ENCODE measurements at places on chromosomes 7 and 10.

GRCh38 chr10:13945390-13946208 lies 358.8 kb downstream of the PRPF18 start:
- no peak for DNase-seq

- no peak for DNase-seq
Measured at GRCh38 chr7:105257338-105257737, 131.4 kb downstream of the SRPK2 start.

GRCh38 chr10:102593804-102594079 lies 50.5 kb upstream of the TRIM8 start:
- DNase-seq: no peak

- DNase-seq: no peak
Measured at GRCh38 chr10:102491136-102491535, 11.4 kb downstream of the ACTR1A start.

GRCh38 chr7:26543340-26543739 lies 251.7 kb downstream of the SNX10 start:
- no peak for DNase-seq

DNA sequence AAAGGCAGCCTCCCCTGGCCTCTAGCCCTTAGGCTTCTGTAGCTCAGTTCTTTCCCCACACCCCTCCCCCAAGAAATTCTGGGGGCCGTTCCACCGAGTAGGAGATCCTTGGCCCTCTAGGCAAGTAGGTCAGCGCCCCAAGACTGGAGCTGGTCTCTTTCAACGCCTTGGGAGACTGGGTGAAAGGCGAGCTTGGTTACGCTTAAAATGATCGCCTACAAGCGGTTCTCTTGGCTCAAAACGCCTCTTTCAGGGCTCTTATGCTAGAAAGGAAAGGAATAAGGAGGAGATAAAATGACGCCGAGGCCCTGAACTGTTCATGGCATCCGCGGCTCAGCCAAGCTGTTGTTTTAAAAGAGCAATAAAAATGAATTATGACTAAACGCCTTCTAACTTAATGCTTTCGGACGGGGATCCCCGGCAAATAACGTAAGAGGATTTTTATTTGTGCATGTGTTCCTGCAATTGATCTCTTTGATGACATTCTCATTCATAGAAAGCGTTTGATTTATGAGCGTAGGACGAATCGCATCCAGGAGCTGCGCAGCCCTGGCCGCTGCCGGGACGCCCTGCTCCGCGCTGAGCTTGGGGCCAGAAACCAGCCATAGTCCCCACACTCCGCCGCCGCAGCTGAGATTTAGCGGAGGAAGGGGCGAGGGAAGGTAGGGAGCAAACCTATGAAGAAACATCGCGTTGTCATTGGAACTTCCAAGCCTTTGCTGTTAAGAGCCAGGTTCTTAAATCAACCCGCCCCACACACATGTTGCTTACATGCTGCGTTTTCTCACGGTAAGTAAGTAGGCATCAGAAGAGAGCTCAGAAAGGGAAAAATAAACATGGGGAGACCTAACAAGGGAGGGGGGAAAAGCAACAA lies 3.0 kb upstream of the HOXA1 start:
- peak; percentile 60 for DNase-seq

DNA sequence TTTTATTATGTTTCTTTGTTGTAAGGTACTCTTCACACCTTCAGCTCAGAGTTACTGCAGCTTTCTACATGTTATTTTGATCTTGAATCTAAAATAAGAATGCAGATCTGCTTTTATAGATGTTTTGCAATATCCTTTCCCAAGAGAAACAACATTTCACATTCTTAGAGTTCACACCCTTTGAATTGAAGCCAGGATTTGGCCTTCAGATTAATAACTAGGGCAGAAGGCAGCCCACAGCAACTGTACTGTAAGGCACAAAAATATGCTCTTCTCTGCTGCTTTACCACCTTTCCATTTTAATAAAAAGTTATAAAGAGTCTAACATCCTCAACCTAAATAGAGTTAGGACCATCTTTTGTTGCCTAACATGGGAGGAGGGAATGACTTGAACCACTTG lies 224.7 kb downstream of the LHFPL3 start:
- no peak for DNase-seq

- DNase-seq: no peak
Measured at GRCh38 chr10:89552213-89552612, 16.8 kb upstream of the SLC16A12 start.

GRCh38 chr10:70730955-70731354 lies 54.2 kb downstream of the TBATA start:
- DNase-seq: no peak

DNA sequence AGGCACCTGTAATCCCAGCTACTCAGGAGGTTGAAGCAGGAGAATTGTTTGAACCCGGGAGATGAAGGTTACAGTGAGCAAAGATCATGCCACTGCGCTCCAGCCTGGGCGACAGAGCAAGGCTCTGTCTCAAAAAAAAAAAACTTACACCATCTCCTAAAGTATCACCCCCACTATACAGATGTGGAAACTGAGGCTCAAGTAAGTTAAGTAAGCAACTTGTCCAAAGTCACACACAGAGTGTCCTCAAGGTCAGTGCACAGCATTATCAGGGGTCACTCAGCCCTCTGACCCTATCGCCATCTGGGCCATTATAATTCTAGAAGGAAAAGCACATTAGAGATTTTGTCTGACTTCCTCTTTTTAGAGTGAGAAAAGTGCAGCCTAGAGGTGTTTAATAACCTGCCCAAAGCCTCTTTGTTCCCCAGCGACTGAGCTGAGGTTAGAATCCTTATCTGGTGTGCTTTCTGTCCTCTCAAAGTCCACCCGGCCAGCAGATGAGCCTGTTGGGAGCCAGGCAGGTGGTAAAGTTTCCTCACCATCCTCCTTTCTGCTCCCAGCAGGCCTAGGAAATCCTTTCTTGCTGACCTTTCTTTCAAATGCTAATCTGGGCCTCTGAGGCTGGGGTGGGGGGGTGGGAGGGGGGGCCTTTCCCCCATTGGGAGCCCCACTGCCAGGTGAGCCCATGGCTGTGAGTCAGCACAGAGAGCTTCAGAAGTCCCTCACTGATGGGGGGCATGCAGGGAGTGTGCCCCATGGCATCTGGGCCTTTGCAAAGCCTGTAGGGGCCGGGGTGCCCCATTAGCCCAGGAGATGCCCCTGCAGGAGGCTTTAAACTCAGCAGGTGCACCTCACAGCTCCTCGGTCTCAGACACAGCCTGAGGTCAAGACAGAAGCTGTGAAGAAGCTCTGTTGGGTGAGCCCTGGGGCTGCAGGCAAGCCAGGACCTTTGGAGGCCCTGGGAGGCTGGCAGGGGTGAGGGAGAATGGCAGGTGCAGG lies 12.0 kb upstream of the KCNMA1 start:
- DNase-seq: no peak

GRCh38 chr10:90484518-90484917 lies 373.3 kb downstream of the HTR7 start:
- no peak for DNase-seq

DNA sequence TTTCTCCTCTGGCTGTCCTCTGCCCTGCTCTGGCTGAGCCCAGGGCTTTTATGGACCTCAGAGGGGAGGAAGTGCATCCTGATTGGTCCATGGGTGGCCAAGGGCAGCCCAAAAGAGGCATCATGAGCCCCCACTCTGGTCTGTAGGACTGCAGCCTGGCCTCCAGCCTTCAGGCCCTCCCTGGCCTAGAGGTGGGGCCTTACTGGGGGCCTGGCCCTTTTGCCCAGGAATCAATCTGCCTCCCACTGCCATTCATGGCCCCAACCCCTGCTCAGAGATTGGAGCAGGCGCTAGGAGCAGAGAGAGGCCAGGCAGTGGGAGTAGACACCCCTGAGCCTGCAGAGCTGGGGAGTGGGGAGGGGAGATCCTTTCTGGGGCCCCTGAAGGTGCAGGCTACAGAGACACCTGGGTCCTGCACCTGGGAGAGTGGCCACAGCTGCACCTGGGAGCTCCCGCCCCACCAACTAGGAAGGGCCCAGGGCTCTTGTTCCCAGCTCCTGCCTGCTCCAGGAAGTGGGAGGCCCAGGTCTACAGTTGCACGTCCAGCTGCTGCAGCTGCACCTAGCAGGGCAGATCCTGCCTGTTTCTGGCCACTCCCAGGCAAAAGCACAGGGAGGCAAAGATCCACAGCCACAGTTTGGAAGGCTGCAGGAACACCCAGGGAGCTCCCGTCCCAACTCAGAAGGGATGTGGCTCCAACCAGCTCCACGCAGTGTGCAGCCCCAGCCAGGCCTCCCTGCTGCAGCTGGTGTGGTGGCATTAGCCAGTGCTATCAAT lies 6.4 kb upstream of the DYNC2I1 start:
- peak; percentile 56 for DNase-seq

- no peak for DNase-seq
Measured at GRCh38 chr7:104795616-104796398, 218.2 kb upstream of the KMT2E start.

DNA sequence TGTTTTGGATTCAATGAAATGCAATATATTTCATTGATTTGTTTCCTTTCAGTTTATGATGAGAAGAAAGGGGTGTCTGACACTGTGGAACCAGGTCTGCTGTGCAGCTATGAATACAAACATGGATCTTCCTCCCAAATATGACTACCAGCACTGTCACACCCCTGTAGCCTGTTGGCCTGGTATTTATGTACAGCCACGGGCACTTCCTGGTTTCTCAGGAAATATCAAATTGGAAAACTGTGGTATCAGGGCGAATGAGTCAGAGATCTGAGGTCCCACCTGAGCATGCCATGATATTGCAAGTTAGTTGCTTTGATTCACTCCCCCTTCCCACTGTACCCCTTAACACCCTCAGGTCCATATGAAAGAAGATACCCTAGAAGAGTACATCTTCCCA lies 87.8 kb downstream of the DNMBP start:
- DNase-seq: no peak

DNA sequence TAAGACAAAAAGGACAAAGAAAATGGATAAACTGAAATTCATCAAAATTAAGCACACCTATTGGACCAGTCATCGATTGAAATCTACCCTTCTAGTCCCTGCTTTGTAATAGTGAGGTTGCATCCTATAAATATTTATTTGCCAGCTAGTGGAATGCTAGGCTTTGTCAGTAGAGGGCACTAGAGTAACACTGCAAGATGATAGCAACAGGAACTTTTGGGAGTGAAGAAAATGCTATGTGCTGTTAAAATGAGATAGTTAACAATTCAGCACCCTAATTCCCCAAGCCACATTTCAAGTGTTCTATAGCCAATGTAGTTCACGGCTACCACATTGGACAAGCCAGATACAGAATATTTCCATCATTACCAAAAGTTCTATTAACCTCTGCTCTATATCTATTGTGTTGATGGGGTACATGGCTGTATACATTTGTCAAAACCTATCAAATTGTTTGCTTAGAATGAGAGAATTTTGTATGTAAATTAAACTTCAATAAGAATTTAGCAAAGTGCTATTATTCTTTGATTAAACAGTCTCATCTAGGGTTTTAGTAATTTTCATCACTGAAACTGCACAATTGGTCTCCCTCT lies 69.8 kb downstream of the LSMEM1 start:
- no peak for DNase-seq

- DNase-seq: no peak
Measured at GRCh38 chr7:15495170-15495569, 66.6 kb downstream of the AGMO start.

GRCh38 chr10:17241611-17242333 lies 13.7 kb downstream of the VIM start:
- no peak for DNase-seq

DNA sequence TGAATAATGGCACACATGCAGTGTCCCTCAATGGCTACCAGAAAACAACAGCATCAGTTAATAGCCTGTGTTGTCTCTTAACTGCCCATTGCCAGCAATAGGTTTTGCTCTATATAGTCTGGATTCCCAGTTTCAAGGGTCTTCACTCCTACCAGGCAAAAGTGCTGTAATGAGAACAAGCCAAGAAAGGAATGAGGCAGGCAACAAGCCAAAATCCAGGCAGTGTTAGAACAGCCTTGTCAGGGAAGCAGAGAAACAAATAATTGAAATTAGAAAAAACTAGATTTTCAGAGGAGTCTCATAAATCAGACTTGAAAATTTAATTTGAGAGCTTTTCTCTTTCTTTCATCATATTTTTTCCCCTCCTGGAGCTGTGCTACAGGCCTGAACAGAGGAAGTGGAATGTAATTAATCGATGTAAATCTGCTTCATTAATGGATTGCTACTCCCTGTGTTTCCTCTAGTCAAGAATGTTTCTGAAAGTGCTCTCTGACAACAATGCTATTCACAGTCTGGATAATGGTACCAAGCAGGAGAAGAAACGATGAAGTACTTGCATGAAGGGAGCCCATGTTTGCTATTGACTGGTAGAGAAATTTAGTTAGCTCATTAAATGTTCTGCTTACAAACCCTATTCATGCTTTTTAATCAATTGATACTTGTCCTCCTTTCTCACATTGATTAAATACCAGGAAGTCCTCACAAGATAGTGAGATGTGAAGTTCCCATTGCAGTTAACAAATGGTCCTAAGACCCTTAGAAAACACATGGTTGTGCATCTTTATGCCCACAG lies 202.0 kb upstream of the LRRTM3 start:
- DNase-seq: no peak

DNA sequence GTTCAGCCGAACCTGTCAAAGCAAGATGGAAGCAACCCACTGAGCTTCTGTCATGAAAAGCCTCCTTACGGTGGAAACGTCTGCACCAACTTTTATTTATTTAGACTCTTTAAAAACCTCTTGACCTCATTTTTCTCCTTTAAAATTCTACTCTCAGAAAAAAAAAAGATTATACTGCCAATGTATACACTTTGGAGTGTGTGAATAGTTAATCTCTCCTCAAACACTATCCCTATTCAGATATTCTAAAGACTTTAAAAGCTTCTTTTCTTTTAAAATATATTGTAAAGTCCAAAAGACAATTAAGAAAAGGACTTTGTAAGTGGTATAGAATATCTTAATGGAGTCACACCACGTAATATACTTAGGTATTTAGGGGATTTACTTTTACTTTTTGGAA lies 335.2 kb upstream of the SEMA3D start:
- no peak for DNase-seq

DNA sequence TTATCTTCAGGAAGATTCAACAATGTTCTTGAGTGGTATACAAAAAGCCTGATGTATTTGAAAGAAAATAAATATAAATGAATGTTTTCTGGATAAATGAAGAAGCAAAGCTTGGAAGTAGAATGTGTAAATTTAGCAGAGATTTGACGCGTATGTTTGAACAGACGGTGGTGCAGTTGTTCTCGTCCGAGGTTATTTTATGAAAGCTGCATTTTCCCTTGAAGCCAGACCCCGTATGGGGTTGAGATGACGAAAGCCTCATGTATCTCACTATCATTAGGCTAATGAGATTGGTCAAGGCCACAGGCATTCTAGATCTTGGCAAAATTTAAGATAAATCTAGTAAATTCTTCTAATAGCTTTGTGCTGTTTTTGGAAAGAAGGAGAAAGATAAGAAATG lies 195.2 kb downstream of the NXPH1 start:
- no peak for DNase-seq

Measured in femur (tissue), 1 donor.